ENCODE measurements at places on chromosomes 5 and 9.

- no peak for DNase-seq
These were observed 54.7 kb downstream of the PLK2 start for GRCh38 chr5:58405175-58405574.

DNA sequence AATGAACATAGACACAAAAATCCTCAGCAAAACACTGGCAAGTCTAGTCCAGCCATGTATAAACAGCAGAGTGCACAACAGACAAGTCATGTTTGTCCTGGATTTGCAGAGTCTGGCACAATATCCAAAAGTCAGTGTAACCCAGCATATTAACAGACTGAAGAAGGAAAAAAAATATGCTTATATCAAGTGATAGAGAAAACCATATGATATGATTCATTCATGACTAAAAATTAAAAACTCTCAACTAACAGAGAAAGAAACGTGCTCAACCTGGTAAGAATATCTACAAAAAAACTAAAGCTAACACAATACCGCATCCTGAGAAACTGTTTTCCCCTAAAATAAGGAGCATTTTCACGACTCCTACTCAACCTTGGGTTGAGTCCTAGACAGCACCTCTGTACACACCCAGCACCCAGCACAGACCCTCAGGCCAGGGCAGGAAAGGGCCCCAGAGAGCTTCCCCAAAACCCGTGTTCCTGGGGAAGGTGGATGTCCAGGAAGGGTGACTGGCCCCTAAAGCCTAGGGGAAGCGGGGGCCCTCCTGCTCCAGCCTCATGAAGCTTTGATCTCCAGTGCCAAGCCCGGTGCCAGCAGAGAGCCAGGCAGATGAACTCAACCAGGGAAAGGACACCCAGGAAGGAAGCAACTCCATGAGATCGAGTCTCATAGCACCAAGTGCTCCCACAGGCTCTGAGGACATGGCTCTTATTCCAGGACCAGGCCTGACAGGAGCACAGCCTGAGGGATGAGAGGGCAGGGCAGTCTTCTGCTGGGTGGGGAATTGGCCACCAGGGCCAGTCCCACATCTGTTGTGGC lies 38.9 kb downstream of the ADAMTS2 start:
- no peak for DNase-seq

GRCh38 chr5:64453405-64453804 lies 52.4 kb upstream of the RGS7BP start:
- DNase-seq: no peak

DNA sequence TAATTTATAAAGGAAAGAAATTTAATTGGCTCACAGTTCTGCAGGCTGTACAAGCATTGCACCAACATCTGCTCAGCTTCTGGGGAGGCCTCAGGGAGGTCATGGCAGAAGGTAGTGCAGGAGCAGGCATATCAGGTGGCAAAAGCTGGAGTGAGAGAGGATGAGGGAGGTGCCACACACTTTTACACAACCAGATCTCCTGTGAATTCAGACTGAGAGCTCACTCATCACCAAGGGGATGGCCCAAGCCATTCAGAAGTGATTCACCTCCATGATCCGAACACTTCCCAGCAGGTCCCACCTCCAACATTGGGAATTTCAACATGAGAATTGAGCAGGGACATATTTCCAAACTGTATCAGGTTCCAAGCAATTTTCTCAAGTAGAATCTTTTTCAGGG lies 84.7 kb upstream of the BRINP1 start:
- DNase-seq: no peak

GRCh38 chr9:69961843-69962242 lies 81.8 kb upstream of the MAMDC2 start:
- no peak for DNase-seq

DNA sequence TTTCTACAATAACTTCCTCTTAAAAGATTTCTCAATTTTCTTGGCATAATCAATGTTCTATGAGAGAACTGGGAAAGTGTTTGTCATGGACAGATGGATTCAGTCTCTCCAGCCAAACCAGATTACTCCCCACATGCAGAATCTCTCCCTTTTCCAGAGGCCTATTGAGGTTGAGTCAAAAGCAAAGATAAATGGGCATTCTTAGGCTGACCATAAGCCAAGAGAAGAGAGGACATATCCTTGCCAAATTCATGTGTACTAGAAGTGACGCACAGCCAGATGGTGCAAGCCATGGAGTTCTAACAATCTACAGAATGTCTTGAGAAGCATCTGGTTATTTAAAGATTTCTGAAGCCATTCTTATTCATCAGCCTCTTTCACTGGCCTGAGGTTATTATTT lies 2115.0 kb downstream of the MAT2B start:
- DNase-seq: no peak

DNA sequence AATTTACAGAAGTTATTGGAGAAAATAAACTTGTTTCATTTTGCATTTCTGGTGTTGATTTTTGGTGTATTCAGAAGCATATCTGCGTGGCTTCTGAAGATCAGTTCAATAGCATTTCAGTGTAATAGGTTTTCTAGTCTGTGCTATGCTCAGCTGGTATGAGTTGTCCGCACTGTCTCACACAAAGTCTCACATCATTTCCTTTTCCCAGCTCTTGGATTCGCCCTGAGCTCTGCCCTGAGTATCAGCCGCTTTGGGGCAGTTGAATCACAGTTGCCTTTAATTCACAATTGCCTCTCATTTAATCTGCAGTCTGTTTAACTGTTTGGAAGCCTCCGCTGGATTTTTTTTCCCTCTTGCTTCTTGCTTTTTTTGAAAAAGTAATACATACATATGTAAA lies 6.4 kb upstream of the TTC23L start:
- no peak for DNase-seq

GRCh38 chr9:16884373-16884772 lies 13.9 kb upstream of the BNC2 start:
- no peak for DNase-seq

GRCh38 chr5:173240091-173241050 lies 5.4 kb upstream of the NKX2-5 start:
- no peak for DNase-seq

DNA sequence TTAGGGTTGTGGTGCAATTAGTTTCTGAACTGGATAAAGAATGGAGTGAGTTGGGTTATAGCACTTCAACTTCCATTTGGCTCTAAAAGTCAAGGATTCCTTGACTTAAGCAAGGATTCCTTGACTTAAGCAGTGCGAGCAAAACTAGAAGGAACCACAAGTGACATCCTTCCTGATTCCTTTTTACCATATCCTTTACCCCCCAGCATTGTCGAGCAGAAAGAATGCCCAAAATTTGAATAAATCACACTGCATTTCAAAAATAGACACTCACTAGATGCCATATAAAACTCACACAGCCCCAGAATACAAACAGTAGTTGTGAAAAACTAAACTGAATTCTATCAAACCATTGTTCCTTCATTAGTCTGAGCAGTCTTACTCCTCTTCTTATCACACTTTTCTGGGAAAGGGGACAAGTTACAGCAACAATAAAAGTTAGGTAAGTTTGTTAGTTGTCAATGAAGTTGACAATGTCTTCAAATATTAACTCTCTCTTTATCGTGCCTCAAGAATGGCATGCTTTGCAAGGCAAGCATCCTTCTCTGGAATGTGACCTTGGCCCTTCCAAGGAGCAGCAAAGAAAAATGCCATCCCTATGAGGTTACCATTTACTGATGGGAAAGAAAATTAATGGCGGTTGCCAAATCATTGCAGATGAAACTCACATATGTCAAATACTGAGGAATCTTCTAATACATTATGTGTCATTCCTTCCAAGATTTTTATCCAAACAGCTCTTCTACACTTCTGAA lies 273.3 kb upstream of the ANKRD55 start:
- DNase-seq: no peak

DNA sequence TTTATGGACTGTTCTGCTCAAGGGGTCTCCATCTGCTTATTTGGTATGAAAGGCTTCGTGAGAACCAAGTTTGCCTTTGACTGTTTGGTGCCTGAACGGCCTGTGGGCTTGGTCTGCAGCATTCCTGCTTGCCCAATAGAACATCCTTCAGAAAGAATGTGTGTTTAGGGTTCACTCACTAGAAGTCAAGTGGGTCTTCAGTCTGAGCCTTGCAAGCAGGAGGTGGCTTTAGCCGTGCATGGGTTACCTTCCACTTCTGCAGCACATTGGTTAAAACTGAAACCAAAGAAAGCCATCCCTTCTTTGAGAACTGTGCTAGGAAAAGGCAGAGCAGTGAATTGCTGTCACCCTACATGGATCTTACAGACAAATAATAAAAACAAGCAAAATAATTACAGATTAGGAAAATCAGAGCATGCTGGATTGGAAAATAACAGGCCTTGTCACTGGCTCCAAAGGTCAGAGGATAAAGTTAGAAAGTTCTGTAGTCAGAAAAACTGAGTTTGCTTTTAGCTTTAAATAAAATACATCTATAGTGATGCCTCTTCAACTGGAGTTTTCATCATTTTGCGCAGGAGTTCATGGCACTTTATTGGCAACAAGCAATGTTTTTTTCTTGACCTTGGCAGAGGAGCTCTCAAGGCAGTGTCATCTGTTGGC lies 16.6 kb downstream of the WWC1 start:
- no peak for DNase-seq

DNA sequence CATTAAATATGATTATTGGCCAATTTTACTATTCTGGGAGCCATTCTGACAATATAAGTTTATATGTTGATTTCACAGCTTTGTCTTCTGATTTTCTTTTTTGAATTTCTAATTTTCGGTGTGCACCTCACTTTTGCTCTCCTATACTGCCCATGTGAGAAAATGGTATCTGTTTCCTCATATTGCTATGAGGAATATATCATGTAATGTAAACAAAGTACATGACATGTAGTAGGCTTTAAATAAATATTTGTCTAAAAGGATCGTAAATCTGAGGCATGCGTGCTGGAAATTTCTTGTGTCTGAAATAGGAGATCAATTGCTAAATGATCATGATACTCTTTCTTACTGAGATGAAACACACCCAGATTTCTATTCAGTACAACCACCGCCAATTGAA lies 119.9 kb downstream of the ZDHHC21 start:
- DNase-seq: no peak

- no peak for DNase-seq
These were observed 110.3 kb upstream of the LARP1 start for GRCh38 chr5:154644745-154645411.

DNA sequence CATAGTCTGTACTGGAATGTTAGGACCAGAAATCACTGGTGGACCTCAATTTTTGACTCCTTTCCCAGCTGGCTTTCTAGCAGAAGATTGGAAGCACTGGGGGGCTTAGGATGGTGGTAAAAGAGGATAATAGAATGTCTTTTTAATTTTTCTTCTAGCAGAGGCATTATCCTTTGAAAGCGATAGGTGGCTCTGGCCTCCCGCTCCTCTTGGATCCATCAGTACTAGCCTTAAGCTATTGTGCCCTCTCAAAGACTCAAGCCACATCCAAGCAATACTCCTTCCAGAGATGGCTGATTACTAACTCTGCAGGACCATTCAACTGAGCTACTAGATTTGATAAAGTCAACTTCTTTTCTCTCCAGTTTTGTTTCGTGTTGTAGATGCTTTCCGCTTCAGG lies 610.6 kb downstream of the CDH12 start:
- DNase-seq: no peak
